ENCODE measurements at places on chromosomes 1 and 21.
A peak's percentile ranks its signal among the peaks of the same experiment; 100 is the strongest.

DNA sequence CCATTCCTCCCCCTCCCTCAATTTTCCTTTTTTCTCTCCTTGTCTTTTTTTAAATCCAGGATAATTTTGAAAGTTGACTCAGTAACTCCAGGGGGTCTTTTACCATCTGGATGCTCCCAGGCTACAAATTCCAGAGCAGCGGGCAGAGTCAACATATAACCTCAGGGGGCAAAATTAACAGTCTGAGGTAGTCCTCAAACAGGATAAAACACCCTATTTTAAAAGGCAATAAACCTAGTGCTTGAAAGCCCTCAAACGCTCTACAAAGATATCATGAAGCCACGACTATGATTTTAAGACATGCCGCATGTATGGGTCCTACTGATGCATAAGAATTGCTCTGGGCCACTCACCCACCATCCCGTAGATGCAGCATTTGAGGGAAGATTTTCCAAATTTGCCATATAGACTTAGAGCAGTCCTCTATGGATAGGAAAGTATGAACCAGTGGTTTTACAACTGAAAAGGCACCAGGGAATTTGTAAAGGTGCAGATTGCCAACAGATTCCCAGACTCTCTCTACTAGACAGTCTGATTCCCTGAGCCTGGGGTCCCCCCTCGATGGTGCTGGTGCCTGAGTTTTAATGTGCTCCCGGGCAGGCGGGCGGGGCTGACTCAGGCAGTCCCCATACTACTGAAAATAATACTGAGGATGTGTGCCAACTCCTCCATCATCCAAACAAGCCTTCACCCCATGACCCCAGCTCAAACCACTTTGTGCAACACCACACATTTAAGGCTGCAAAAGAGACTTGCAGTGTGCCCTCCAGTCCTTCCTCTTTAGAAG lies 37.2 kb downstream of the PTPN14 start:
- DNase-seq: no peak

- DNase-seq: peak; percentile 64
Measured at GRCh38 chr1:117059334-117059677, 820 bp upstream of the TTF2 start.

DNA sequence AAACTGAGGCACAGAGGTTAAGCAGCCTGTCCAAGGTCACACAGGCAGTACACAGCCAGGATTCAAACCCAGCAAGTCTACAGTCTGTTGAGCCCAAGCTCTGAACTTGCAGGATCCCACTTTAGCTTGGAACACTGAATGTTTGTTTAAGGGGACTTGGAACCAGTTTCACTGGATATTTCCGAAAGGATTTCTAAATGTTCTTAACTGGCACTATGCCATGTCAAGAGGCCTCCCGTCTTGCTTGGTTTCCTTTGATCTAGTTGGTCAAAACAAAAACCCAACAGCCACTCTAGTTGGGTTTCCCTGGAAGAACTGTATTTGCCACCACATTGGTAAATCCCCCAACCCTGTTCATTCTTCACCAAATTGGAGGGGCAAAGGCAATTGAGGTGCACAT lies 317.6 kb upstream of the KAZN start:
- no peak for DNase-seq

- DNase-seq: no peak
Measured at GRCh38 chr1:111332190-111332589, 41.5 kb downstream of the CHIA start.

- no peak for DNase-seq
Measured at GRCh38 chr1:165644064-165644735, 13.2 kb downstream of the MGST3 start.

GRCh38 chr1:8416881-8417280 lies 99.0 kb downstream of the SLC45A1 start:
- no peak for DNase-seq

- no peak for DNase-seq
Measured at GRCh38 chr1:165284454-165284853, 72.1 kb downstream of the LMX1A start.

GRCh38 chr1:78649628-78650027 lies at the start of gene IFI44:
IFI44 (plus strand) TSS chr1:78649831; CDS start chr1:78650196, 365 bp downstream.
- DNase-seq: peak; percentile 42

DNA sequence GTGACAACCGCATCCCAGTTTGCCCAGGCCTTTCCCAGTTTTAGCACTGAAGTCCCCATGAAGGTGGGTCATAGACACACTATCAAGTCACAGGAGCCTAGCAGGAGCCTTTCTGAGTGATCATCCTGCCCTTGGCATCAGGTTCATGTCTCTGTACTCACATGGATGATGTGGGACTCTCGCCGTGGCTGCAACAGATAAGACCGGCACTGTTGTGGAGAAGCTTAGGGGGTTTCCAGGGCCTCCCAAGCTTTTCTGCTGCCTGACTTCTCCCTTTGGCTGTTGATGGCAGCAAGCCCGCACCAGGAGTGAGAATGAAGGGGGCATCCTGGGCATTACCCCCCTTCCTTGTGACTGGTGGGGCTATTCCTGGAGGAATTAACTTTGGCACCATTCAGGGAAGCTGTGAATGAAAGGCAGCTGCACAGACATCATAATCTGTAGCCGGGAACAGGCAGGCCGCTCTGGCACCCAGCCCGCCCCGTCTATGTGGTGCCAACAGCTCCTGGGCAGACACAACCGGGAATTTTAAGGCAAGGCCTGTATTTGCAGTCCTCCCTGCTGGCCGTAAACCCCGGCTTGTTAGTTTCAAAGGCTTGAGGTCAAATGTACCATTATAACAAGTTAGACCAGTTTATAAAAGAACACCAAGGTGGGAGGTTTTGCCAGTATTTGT lies 148.6 kb downstream of the HUNK start:
- no peak for DNase-seq

GRCh38 chr1:38567401-38567800 lies 292.2 kb downstream of the RRAGC start:
- no peak for DNase-seq

DNA sequence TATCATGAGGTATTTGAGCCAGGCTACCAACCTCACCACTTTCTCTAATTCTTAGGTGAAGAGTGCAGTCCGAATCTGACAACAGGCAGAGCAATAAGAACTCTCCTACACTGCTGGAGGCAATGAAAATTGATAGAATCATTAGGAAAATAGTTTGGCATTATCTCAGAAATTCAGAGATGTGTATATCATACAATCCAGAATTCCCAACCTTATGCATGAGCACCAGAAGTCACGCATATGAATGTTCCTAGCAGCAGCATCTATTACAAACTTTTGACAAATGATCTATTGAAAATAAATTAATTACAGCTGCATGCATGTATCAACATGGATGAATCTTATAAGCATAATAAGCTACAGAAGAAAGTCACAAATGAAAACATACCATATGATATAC lies 176.9 kb upstream of the CAMK1G start:
- no peak for DNase-seq

- DNase-seq: no peak
Measured at GRCh38 chr21:38186661-38187270, 70.0 kb upstream of the KCNJ15 start.

DNA sequence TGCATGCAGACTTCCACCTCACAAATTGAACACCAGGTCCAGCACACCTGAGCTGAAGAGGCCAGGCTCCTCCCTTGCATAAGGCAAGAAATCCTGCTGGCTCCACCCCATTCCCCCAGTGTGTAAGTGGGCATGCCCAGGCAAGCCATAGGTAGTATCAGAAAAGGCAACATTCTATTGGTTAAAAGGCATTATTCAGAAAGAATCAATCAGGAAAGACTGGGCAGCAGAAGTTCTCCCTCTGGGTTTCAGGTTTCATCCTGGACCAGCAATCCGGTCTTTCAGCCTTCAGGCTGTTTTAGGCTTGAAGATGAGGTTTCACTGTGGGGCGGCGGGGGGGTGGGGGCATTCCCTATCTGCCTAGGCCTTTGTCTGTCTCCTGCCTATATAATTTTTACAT lies 42.0 kb upstream of the LHX8 start:
- DNase-seq: no peak

GRCh38 chr1:21597753-21598152 lies 71.4 kb downstream of the RAP1GAP start:
- DNase-seq: no peak

All from stimulated activated CD4-positive, alpha-beta T cell treated with anti-CD3 and anti-CD28 coated beads, TNF-alpha, amount 100 ng/mL, for 48 hours (primary cell).